ENCODE measurements at places on chromosomes 2 and 18.

GRCh38 chr18:55988537-55988936 is 400.5 kb upstream of the TCF4 start:
- DNase-seq = no peak

DNA sequence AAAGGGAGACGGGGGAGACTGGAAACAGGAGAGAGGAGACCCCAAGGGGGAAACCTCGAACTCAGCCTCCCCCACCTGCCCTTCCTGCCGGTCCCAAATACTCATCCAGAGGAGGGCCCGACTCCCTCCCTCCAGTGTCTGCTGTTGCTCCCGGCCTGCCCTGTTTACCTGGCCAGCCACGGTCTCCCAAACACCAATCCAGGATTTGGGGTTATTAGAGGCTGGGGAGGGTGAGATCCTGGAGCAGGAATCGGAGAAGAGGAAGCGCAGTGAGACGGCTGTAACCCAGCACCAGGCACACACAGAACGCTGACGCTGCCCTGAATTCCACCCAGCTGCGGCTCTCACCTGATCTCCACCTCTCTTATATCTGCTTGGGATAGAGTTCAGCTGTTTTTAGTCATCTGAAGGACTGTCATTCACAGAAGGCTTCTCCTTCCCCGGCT is 213.0 kb downstream of the TNS1 start:
- DNase-seq = no peak

- DNase-seq = no peak
Observed at GRCh38 chr2:96584017-96584416, 47.5 kb downstream of the ARID5A start.

- DNase-seq = no peak
Observed at GRCh38 chr18:7177116-7177744, 53.7 kb upstream of the LRRC30 start.

DNA sequence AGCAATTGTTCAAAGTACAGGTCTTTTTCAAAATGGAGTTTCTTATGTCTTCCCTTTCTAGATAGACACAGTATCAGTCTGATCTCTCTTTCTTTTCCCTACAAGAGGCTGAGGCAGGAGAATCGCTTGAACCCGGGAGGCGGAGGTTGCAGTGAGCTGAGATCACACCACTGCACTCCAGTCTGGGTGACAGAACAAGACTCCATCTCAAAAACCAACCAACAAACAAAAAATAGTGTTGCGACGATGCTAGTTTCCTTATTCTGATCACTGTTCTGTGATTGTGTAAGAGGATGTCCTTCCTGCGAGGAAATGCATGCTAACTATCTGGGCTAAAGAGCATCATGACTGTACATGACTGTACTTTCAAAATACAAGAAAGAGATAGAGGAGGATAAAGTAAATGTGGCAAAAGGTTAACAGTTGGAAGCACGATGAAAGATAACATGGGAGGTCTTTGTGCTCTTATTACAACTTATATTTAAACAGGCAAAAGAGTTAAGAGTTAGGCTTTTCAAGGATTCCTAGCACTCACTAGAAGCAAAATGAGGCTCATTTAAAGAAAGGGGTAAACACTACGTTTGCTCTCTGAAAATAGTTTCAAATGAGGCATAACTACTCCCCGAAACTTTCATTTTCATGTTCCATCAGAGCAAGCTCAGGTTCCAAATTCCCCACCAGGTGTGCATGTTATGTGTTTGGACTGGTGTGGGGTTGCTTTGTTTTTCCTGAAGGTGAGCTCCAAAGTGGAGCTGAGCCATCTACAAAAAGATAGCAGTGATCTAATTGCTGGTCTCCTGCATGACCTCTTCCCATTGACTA is 23.8 kb downstream of the SOWAHC start:
- no peak for DNase-seq

DNA sequence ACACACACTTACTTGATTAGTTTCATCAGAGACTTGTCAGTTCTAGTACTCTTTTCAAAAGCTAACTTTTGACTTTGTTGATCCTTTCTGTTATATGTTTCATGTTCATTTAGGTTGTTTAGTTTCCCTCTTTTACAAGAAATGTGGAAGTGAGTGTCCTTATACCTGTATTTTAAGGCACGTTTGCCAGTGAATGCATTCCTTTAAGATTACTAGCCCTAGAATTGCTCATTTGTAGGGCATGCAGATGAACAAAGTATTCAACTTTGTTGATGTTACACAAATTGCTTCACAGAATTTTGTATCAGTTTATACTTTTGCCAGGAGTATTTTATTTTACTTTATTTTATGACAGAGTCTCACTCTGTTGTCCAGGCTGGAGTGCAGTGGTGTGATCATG is 6.3 kb downstream of the IL1RL2 start:
- no peak for DNase-seq

- DNase-seq = no peak
Observed at GRCh38 chr2:176111846-176112374, 4.7 kb upstream of the HOXD10 start.

- no peak for DNase-seq
Observed at GRCh38 chr2:88170472-88170892, 336 bp downstream of the THNSL2 start.

GRCh38 chr18:59501920-59502273 is 142.8 kb upstream of the LMAN1 start:
- DNase-seq = no peak

All from CD4-positive, alpha-beta T cell treated with Interleukin-15 for 1 hour (primary cell).